ENCODE measurements at places on chromosomes 4 and X. TPM values are rescaled to one million over a fixed set of nuclear protein-coding genes. Genes with fewer than 3 reads are reported as not detected.

KIAA1210 gene
- total RNA-seq: not detected

C4orf51 gene
- not detected for total RNA-seq

DCAF16 gene
- 21.2 TPM for total RNA-seq

TCEAL6 gene
- not detected for total RNA-seq

AKAP4 gene
- total RNA-seq: not detected

SULT1B1 gene
- total RNA-seq: under 0.01 TPM

FAT1 gene
- total RNA-seq: 132 TPM

MAGEA12 gene
- under 0.01 TPM for total RNA-seq

F11 gene
- total RNA-seq: not detected

SYTL4 gene
- 5.5 TPM for total RNA-seq

TLR3 gene
- 2.0 TPM for total RNA-seq

ITGB1BP2 gene
- total RNA-seq: 3.6 TPM

VSIG1 gene
- under 0.01 TPM for total RNA-seq

DCAF4L1 gene
- total RNA-seq: 0.09 TPM

SPANXN4 gene
- not detected for total RNA-seq

TRIM75 gene
- total RNA-seq: not detected

MED14 gene
- total RNA-seq: 9.9 TPM

ARL13A gene
- not detected for total RNA-seq

DDX53 gene
- not detected for total RNA-seq

UBQLN2 gene
- total RNA-seq: 4.3 TPM

TIMM8A gene
- total RNA-seq: 2.6 TPM

PGK1 gene
- 275 TPM for total RNA-seq

VCX gene
- total RNA-seq: not detected

SERTM2 gene
- total RNA-seq: 2.3 TPM

SRPK3 gene
- total RNA-seq: 0.43 TPM

DOK7 gene
- total RNA-seq: not detected

PPM1K gene
- 10.1 TPM for total RNA-seq

SPARCL1 gene
- total RNA-seq: under 0.01 TPM

AKAP14 gene
- not detected for total RNA-seq

FOXR2 gene
- total RNA-seq: not detected

MYOZ2 gene
- 0.28 TPM for total RNA-seq

CENPVL1 gene
- not detected for total RNA-seq

GAGE2A gene
- total RNA-seq: not detected

GALNTL6 gene
- not detected for total RNA-seq

ARHGAP36 gene
- total RNA-seq: not detected

TMEM271 gene
- not detected for total RNA-seq

BEX2 gene
- 1.3 TPM for total RNA-seq

TMEM47 gene
- total RNA-seq: 105 TPM

SLC9A7 gene
- total RNA-seq: 36.0 TPM

FMR1NB gene
- total RNA-seq: not detected

RTL3 gene
- not detected for total RNA-seq

FRMPD3 gene
- total RNA-seq: not detected

NKX6-1 gene
- not detected for total RNA-seq

AFF2 gene
- under 0.01 TPM for total RNA-seq

GAGE12J gene
- total RNA-seq: not detected

FMR1 gene
- 28.5 TPM for total RNA-seq

PFKFB1 gene
- total RNA-seq: under 0.01 TPM

NR3C2 gene
- total RNA-seq: 1.00 TPM
